RWPE1 (cell line): ENCODE measurements at places on chromosomes 2 and 18.
A peak's percentile ranks its signal among the peaks of the same experiment; 100 is the strongest.

DNA sequence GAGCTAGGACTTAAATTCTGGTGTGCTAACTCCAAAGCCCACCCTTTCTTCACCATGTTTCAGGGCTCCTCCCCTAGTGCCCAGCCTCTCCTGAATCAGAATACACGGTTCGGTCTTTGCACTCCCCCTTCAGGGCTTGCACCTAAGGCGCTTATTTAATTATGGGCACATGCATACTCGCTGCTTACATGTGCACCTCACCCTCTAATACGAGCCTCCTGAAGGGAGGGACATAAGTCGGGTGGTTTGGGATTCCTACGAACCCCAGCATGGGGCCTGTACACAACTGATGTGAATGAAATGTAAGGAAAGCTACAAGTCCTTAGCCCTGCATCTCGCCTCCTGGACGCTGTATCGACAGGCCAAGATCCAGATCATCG, 435 bp downstream of the IFT172 start:
- DNase-seq, result peak; percentile 20

- DNase-seq, result no peak
Measured at GRCh38 chr2:217158928-217159327, 299.1 kb upstream of the TNP1 start.

- no peak for DNase-seq
Measured at GRCh38 chr2:105099153-105099552, 61.3 kb downstream of the MRPS9 start.

DNA sequence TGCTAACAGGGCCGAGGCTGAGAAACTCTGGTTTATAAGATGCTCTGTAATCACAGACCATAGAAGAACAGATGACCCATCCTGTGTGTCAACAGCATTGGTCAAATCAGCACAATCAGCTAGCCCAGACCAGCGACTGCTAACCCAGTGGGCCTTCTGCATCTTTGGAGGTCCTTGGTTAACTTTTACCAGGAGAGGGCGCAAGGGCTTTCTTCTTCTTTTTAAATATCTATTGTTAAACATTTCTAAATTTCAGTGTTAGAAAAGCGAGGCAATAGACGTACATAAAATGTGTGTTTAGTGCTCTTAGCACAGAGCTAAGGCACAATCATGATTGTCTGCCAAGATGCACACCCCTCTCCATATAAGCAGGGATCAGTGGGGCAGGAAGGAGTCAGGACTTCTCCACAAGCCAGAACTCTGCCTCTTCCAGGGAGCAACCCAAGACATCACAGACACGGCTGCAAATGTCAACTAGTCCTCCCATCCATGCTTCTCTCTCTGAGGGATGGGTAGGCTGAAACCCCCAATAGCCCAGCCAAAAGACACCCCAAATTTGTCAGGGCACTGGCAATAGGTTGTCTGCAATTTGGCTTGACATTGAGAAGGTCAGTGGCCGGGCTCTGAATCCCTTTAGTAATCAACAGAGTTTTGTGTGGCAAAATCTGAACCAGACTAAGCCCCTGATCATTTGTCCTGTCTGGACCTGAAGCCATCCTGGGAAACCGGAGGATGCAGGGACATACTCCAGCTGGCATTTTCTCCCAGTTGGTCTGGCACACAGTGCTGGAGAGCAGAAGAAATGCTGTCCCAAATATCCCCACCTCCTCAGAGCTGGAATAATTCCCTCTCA, 188.2 kb downstream of the BCL2 start:
- peak; percentile 27 for DNase-seq

- no peak for DNase-seq
Measured at GRCh38 chr2:152552888-152553287, 164.4 kb downstream of the PRPF40A start.

DNA sequence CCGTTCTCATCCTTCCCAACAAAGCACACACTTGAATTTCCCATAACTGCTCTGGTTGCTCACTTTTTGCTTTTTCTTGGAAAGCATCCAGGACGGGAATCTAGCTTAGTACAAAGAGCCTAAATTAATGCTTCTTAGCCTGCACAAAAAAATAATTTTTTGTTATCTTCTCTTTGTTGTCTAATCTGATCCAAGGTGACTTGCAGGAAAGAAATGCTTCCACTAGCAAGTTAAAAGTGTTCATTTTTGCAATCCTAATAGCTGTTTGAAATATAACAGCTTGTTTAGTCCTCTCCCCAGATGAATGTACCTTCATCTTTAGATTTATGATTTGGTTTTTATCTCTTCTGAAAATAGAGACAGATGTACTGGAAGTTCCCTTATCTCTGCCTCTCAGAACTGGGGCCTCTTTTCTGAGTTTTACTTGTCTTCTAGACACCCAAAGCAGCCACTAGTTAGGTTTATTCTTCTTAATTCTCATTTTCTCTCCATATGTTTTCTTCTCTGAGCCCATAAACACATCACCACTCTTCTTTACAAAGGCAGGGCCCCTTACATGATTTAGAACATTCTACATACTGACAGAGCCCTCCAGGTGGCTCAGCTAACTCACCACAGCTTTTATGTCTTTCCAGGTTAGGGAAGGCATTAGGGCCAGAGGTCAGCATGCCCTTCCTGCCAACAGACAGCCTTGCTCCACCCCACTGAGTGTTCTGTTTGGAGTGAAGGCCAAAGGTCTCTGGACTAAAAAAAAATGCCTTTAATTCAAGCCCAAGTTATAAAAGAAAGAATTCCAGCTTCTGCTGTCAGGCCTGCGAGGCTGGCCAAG, 74.7 kb upstream of the MAP4K3 start:
- DNase-seq, result no peak

- no peak for DNase-seq
Measured at GRCh38 chr2:196080526-196080925, 11.9 kb upstream of the DNAH7 start.

DNA sequence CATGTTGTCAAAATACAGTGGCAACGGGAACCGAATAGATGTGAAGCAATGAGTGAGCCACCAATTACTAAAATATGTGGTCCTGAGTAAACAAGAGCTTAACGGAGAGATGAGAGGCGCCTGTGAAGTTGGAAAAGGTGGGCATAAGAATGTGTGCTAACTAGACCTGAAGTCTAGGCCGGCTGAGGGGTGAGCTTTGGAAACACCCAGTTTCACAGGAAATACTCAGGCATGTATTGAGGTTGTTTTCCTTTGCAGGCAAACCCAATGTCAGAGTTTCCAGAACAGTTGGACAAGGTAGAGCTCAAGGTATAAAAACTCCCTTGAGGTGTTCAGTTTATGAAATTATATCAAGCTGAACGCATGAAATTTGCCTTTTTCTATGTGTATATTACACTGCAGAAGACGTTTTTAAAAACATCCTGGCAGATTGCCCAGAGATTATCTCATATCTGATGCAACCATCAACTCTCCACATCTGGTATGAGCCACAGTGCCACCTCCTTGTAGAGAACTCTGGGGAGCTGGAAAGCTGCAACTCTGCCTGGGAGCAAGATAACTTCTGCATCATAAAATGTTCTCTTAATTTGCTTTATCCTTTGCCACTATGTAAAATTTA, 3.9 kb upstream of the WDSUB1 start:
- peak; percentile 62 for DNase-seq

GRCh38 chr18:45287531-45287930, 327.7 kb upstream of the SLC14A2 start:
- no peak for DNase-seq

GRCh38 chr2:241964133-241964532, 94.6 kb downstream of the RTP5 start:
- no peak for DNase-seq

- DNase-seq, result no peak
Measured at GRCh38 chr2:167769020-167769419, 478.4 kb downstream of the STK39 start.

DNA sequence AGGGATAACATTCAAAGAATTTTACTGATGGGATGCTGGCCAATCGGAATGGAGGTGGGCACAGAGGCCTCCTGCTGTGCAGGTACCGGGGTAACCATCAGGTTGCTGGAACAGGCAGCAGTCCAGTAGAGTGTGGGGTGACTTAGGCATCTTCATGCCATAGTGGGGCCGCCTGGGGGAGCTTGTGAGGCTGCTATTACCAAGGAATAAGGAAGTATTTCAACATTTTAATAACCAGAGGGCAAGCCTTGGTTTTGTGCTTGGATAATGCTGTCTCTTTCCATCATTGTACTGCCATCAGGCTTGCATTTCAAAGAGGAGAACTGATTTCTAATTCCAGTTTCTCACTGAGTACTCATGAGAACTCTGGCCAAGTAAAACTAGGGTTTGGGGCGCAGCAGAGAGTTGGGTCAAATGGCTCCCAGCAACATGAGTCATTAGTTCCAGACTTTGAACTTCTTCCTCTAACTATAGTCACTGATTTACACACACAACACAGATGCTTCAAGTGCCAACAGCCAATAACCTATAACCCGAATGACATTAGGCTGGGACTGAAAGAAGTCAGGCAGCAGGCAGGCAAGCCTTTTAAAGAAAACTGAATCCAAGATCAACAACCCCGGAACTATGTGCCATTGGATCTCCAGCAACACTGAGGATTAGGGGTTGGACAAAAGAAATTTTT, 56.1 kb upstream of the FHL2 start:
- DNase-seq, result peak; percentile 69

GRCh38 chr2:145344076-145344724, 824.3 kb upstream of the ZEB2 start:
- no peak for DNase-seq

GRCh38 chr2:12903272-12903671, 186.5 kb downstream of the TRIB2 start:
- no peak for DNase-seq

DNA sequence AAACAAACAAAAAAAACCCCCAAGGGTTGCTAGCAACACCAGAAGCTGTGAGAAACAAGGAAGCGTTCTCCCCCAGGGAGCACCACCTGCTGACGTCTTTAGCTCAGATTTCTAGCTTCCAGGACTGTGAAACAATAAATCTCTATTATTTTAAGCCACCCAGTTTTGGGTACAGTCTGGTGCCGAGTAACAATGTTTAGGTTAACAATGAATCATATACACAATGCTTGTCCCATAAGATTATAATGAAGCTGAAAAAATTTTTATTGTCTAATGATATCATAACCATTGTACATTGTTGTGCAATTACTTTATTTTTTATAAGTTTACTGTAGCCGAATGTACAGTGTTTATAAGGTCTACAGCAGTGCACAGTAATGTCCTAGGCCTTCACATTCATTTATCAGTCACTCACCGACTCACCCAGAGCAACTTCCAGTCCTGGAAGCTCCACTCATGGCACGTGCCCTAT, 72.1 kb upstream of the CAB39 start:
- no peak for DNase-seq

- DNase-seq, result no peak
Measured at GRCh38 chr2:54840559-54841468, 117.4 kb downstream of the EML6 start.

- no peak for DNase-seq
Measured at GRCh38 chr2:397521-397920, 109.6 kb upstream of the ALKAL2 start.

- peak; percentile 81 for DNase-seq
Measured at GRCh38 chr2:67290451-67291290, 106.5 kb upstream of the ETAA1 start.

- DNase-seq, result no peak
Measured at GRCh38 chr2:44906972-44907371, 34.5 kb upstream of the SIX3 start.

DNA sequence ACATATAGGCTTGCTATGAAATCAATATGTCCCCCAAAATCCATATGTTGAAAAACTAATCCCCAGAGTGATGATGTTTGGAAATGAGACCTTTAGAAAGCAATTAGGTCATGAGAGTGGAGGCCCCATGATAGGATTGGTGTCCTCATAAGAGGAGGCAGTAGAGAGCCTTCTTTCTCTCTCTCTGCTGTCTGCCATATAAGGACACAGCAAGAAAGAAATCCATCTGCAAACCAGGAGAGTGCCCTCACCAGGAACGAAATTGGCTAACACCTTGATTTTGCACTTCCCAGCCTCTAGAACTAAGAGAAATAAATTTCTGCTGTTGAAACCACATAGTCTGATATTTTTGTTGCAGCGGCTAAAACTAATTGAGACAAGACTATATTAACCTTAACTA, 89.5 kb downstream of the NBAS start:
- DNase-seq, result no peak

GRCh38 chr2:156719036-156719435, 282.9 kb downstream of the GPD2 start:
- no peak for DNase-seq

- peak; percentile 44 for DNase-seq
Measured at GRCh38 chr2:108449410-108450130, 564 bp downstream of the GCC2 start.

GRCh38 chr2:175205523-175205922, 24.0 kb upstream of the ATP5MC3 start:
- DNase-seq, result peak; percentile 8

DNA sequence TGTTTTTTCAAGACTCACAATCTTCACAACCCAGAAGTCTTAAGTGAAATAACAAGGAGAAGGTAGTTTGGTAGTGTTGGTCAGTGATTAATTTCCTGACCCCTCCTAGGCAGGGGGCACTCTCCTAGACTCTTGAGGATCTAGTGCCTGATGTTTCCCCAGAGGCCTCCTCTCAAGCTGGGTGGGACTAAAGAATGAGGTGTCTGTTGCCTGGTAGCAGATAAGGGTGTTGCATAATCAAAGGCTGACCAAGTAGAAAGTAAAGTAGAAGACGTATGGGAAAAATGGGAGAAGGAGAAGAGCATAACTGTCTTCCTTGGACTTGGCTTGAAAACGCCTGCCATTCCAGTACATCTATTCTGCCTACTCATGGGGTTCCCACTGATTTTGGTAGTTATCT, 37.8 kb downstream of the VIT start:
- DNase-seq, result no peak

- DNase-seq, result no peak
Measured at GRCh38 chr2:101500180-101500579, 25.3 kb upstream of the RFX8 start.

GRCh38 chr2:234029150-234029733, 21.3 kb upstream of the SPP2 start:
- no peak for DNase-seq
